ENCODE measurements at places on chromosomes 12 and 14.
A peak's percentile ranks its signal among the peaks of the same experiment; 100 is the strongest.

DNA sequence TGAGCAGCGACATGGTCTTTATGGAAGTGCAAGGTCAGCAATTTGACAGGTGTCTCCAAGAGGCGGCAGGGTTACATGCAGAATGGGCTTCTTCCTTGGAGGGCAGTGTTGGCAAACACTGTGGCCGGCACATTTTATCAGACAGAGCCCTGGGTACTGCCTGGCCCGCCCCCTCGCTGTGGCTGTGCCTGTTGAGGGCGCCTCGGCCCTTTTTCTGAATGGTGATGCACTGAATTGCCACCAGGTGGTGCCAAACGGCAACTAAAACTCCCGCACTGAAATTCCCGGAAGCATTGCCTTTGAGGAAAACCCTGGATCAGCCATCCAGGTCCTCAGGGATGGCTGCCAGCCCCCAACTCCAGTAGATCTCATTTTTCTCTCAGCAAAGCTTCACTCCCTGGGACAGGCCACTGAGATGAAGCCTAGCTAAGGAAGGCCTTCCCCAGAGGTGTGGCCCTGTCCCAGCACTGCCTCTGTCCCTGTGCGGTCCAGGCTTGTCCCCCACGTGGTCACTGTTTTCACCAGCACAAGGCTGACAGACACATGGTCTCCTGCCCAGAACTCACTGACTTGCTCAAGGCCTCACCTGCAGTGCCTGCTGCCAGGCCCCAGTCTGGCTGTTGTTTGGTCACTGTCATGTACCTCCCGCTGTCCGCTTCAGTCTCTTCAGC lies 73.6 kb downstream of the TESC start:
- ATAC-seq = peak; percentile 72

DNA sequence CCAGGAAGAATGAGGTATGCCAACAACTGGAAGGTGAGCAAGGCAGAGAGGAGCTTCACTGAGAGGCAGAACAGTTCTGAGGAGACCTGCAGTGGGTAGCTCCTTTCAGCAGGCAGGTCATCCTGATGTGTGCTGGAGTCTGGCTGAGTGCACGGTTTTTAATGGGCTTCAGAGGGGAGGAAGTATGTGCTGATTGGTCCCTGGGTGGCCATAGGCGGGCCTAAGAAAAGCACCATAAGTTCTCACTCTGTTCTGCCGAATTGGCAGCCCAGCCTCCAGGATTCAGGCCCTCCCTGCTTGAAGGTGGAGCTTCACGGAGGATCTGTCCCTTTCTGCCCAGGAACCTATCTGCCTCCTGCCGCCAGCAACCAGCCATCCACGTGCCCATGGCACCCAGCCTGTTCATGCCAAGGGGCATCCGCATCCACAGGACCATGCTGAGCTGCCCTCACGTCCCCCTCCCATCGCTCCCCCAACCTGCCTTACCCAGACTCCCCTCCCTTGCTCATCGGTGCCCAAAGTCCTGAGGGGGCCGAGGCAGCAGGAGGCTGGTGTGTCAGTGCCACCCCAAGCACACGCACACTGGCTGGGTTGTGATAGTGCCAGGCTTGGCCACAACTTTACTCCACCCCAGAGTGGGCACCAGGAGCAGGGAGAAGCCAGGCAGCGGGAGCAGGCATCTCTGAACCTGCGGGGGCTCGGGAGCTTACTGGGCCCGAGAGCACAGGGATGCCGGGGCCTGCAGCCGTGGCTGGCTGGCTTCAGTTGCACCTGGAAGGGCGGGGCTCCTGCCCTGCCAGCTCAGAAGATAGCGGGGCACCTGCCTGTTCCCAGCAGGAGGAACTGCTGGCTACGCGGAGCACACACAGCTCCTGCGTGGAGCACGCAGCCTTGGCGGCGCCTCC lies 608.4 kb upstream of the FOXG1 start:
- ATAC-seq = no peak

DNA sequence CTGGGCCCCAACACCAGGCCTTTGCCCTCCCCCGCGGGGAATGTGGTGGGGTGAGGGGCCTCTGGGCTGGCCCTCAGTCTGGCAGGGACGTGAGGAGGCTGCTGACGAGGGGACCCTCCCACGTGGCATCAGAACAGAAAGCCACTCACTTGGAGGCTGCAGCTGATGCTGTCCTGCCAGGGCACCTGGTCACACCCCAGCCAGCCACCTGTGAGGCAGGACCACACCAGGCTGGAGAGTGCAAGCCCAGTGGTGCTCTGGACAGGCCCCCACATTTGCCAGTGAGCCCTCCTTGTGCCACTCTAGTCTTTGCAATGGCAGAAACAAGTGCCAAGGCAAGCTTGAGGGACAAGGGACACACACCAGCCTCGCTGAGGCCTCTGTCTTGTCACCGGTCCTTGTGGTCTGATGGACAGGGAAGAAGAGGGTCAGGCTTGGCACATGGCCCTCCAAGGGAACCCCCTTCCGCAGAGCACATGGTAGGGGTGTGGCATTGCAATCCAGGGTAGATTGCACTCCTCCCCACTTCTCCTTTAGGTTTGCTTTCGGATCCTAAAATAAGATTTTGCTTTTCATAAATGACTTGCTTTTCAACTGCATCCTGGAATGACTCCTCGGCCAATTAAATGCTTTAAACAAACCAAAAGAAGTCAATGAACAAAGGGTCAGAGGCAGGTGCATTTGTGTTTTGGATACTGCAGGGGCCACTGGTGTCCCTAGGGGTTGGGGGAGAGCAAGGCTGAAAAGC lies 53.7 kb downstream of the CCDC88C start:
- ATAC-seq = no peak

DNA sequence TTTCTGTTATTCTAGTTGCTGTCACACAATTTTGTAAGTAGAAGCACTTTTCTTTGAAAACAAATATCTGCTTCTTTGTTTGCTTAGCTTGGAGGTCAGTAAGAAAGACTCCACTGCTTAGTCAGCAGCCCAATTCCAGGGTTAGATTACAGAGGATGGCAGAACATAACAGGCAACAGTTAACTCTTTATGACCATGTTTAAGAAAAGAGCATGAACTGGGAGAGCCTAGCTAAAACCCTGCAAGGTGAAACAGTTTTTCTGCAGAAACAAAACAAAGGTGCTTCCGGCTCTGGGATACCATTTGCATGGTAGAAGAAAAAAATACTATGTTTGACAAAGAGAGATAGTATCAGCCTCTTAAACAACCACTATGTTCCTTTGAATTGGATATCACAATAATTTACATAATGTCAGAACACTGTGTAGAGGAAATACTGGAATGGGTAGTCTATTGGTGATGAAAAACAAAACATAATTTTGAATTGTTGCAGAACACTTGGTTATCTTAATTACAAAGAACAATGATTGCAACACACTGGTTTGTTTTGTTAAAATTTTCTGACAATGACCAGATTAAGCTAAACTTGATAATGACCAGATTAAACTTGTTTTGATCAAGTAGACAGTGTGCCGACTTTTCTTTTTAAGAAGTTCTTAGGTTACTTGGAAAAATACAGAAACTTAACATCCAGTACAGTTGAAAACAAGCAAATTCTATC lies 22.4 kb upstream of the PPM1H start:
- ATAC-seq = no peak

- no peak for ATAC-seq
Observed at GRCh38 chr12:4705824-4706223, 14.4 kb upstream of the GALNT8 start.

GRCh38 chr12:83850531-83850930 lies 1062.1 kb downstream of the SLC6A15 start:
- no peak for ATAC-seq
